ENCODE measurements at places on chromosomes 4 and X.

- DNase-seq = peak; percentile 12
Measured at GRCh38 chr4:7691982-7692381, 247.7 kb downstream of the AFAP1 start.

DNA sequence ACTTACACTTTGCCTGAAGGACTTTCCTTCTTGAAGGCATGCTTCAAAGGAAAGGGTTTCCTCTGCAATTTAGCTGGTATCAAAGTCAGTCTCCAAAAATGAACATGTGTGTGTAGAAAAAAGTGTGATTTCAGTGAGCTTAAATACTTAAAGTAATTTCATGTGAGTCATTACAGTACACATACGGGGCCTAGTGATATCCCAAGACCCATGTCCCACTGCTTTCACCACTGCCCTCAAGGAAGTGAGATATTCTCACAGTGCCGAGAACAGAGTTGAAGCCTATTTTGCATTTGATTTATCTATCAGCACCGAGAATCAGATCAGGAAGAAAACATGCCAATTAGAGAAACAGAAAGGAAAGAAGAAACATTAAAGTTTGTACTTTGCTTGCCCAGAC, 61.0 kb downstream of the CHST7 start:
- DNase-seq = no peak

DNA sequence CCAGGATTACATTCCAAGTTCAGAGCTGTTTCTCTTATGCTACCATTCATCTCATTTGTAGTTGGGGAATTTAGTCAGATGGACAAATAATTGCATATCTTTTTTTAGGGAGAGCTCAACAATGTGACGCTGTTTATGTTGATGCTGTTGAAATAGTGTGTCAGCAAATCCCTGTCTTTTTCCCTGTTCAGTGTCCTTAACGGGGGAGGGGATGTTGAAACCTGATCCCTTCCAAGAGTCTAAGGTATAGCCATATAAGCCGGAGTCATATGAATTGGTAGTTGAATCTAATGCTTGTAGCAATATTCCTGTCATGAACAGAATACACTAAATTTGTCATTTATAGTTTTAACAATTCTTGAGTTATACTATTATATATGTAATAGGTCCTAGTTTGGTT, 293.5 kb upstream of the FAT1 start:
- DNase-seq = no peak

DNA sequence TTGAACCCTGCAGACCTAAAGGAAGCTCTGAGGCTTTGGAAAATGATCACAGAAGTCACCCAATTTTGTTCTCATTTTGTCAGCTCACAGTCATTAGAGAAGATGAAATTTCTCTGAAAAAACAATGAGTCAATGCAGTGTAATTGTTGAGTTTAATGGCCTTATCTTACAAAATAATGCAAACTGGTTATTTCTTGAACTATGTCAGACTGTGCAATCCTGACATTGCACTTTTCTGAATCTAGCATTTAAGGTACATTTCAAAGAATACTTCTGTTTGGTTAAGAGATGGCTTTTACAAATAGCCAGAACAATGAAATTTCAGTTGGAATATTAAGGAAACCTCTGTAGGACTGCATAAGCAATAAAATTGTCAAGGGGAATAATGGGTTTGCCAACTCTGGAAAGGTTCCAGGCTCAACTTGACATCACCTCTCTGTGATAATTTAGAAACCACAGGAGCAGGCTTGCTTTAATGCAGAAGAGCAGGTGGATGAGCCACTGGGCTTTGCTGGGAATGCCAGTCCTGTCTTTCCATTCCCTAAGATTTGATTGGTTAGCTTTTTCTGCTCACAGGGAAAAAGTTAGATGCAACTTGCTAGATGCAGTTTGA, 222.8 kb downstream of the FRMPD4 start:
- DNase-seq = peak; percentile 21

GRCh38 chrX:119692191-119693039, 553 bp downstream of the SEPTIN6 start:
- DNase-seq = peak; percentile 34

- DNase-seq = no peak
Measured at GRCh38 chrX:105634180-105634579, 188.2 kb upstream of the NRK start.

- DNase-seq = peak; percentile 86
Measured at GRCh38 chrX:18994713-18995112, 10.8 kb upstream of the PHKA2 start.

DNA sequence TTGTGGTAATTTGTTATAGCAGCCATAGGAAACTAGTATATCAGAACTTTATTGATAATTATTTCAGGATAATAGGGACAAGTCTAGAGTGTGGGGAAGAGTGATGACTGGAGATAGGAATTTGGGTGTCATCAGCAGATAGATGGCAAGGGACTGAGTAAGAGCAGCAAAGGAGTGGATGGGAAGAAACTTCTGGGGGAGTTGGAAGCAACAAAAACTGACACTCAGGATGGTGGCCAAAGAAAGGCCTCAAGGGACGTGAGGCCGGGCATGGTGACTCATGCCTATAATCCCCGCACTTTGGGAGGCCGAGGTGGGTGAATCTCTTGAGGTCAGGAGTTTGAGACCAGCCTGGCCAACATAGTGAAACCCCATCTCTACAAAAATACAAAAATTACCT, 9.1 kb upstream of the SLC25A5 start:
- peak; percentile 53 for DNase-seq

- DNase-seq = no peak
Measured at GRCh38 chrX:18677161-18677869, 5.4 kb upstream of the RS1 start.

GRCh38 chr4:136925203-136925602, 607.1 kb downstream of the PCDH18 start:
- no peak for DNase-seq

GRCh38 chr4:44098973-44099372, 349.6 kb downstream of the KCTD8 start:
- no peak for DNase-seq

DNA sequence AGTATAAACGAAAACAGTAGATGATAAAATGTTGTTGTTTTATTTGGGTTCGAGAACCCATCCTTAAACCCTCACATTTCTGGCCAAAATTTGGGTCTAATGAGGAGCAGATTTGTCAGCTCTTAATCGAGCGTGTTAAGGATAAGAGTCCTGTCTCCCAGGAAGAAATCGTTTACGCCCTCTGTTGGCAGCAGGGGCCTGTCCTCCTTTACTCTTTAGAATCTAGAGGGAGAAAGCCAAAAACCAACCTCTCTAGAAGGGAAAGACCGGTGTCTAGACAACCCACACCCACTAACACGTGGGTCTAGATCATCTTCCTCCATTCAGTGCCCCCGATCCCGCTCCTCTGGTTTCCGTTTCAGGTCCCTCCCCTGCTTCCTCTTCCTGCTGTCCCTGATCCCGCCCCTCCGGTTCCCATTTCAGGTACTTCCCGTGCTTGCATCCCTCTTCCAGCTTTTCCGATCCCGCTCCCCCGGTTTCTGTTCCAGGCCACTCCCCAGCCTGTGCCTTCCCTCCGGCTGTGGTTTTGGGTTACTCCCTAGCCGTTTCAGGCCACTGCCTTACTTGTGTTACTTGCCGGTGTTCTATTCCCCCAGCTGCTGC, 339.1 kb downstream of the PAPSS1 start:
- peak; percentile 35 for DNase-seq

- DNase-seq = peak; percentile 34
Measured at GRCh38 chrX:149312988-149313387, 192.1 kb downstream of the IDS start.

DNA sequence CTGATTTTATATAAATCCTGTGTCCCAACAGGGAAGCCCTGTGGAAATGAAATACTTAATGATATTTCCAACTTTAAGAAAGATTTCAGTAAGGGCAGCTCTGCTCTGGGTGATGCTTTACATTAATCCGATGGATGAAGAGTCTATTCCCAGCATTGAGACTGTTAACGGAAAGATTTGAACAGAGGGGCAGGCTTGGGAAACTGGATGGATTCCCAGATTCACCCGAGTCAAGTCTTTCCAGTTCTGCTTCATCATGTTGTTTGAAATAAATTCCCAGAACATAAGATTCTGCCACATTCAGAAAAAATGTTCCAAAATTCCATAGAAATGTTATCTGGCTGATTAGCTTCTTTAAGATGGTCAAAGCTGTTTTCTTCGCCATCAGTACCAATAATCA, 246.0 kb downstream of the FBXW7 start:
- peak; percentile 7 for DNase-seq

DNA sequence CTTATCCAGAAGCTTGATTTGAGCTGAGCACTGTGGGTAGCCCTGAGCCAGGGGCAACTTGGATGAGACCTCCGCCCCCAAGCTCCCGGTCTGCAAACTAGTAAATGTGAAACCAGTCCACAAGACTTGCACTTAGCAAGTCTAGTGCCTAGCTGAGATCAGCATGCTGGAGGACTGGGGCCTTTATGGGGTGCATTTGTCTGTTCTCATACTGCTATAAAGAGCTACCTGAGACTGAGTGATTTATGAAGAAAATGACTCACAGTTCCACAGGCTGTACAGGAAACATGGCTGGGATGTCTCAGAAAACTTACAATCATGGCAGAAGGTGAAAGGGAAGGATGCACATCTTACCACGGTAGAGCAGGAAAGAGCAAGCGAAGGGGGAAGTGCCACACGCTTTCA, 42.1 kb upstream of the HOPX start:
- DNase-seq = no peak

GRCh38 chr4:116724249-116724648, 361.1 kb downstream of the TRAM1L1 start:
- DNase-seq = no peak

GRCh38 chr4:164446516-164446915, 307.4 kb upstream of the SMIM31 start:
- DNase-seq = no peak

DNA sequence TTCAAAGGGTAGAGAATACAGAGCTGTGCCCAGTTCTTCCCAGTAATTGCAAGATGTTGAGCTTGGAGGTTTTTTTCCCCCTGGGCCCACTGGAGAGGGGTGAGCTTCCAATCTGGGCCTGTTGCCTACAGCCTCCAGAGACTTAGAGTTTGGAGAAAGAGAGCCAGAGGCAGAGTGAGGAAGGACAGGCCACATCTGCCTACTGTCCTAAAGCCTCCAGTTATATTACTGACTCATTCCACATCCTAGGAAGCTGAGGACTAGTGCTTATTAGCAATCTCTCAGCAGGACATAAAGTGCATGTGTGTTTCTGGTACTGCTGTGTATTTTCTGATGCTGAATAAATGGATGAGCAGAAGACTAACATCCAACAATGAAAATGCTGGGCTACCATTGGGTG, 181.0 kb upstream of the MAMLD1 start:
- DNase-seq = no peak

DNA sequence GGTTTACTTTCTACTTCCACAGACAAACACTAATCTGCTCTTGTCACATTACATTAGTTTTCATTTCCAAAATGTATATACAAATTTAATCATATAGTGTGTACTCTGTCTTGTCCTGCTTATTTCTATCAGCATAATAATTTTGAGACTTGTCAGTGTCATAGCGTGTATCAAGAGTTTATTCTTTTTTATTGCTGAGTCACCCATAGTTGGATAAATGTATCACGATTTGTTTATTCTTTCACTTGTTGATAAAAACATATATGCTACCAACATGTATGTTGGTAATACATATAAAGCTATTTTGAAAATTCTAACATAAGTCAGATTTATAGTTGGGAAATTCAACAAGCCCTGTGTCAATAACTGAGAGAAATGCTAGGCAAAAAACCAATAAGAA, 261.2 kb downstream of the TRAM1L1 start:
- no peak for DNase-seq

DNA sequence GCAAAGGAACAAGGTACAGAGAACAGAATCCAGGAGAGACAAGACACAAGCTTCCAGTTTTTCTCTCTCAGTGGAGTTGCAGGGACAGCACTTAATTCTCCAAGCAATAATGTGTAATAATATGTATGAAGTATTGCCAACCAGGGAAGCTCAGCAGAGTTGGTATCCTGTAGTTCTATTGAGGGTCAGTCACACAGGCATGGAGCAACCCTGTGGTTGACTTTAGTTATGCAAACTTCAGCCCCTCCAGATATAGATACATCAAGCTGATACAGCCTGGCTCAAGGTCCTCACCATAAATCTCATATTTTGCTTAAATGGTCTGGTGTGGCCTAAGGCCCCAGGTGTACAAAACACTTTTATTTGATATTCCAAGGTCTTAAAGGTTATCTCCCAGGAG, 248.6 kb upstream of the EPHA5 start:
- no peak for DNase-seq

DNA sequence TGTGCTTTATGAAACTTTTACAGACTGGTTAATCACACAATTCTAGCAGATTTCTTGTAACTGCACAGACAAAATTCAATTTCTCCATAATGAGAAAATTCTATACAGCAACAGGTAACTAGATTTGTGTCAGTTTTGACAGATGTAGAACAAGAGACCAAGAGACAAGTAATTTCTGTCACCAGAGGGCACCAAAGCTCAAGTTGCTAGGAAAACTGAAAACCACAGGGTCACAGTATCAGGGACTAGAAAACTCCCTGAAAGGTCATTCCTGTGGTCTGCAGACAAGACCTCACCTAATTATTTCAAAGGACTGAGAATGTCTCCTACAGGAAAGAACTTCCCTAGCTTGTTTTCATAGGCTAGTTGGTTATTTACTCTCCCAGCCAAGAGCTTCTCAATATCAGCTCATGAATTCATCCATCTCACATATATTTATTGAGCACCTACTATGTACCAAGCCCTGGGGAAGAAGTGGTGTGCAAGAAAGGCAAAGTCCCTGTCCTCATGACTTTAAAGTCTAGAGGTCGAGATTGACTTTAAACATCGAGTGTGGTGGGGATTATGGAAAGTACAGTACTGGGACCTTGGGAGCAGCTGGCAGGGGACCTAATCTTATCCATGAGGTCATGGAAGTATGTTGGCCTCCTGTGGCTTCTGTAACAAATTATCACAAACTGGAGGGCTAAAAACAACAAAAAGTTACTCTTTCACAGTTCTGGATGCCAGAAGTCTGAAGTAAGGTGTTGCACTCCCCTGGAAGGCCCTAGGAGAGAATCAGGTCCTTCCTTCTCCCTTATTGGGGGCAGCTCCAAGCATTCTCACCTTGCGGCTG, 47.8 kb upstream of the SETD7 start:
- DNase-seq = peak; percentile 67

GRCh38 chr4:153553155-153553818, 87.1 kb downstream of the TMEM131L start:
- DNase-seq = no peak

DNA sequence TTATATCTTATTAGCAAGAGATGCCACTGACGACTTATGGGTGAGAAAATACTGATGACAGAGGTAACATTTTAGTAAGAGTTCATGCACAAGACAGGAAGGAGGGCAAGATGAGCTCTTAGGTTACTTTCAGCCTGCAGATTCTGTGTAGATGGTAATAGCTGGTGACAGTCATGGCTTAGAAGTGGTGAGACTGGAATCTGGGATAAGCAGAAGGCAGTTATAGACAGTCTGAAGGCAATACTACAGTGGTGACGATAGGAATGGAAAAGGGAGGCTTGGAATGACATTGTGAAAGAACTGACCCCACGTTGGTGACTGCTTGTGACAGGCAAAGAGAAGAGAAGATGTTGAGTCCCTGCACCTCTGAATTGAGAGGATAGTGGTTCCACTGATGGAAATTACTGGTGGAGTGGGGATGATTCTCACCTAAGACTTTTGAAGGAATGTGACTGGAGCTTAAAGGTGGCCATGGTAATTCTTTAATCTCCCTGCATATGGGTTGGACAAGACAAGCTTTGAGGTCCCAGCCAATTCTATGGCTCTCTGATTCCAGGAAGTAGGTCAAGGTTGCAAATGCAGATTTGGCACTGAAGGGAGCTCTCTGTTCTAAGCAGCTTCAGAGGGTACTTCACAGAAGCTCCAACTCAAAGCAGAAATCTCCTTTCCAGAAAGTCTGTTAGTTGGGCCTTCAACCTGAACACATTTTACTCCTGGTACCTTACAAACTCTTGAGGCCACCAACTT, 99.7 kb downstream of the RASL11B start:
- DNase-seq = peak; percentile 15

Measured in AG10803 (cell line).